Urinary bladder (tissue), 4 donors: ENCODE measurements at places on chromosomes 3 and 15. TPM values are rescaled to one million over a fixed set of nuclear protein-coding genes. Genes with fewer than 3 reads are reported as not detected.

Gene HTR3E
- total RNA-seq = not detected

Gene GOLGA6L4
- total RNA-seq = 4.9 TPM

Gene ZPLD1
- 0.16 TPM for total RNA-seq

Gene PPARG
- 62.9 TPM for total RNA-seq

Gene DPPA4
- total RNA-seq = 0.16 TPM

Gene GPR171
- total RNA-seq = 0.63 TPM

Gene NEK10
- total RNA-seq = 7.5 TPM
